ENCODE measurements at places on chromosomes 6 and 20.

GRCh38 chr20:10089871-10090587, 55.2 kb downstream of the ANKEF1 start:
- DNase-seq = no peak

- DNase-seq = peak; percentile 51
These were observed 116.5 kb upstream of the LAMP5 start for GRCh38 chr20:9397928-9398327.

DNA sequence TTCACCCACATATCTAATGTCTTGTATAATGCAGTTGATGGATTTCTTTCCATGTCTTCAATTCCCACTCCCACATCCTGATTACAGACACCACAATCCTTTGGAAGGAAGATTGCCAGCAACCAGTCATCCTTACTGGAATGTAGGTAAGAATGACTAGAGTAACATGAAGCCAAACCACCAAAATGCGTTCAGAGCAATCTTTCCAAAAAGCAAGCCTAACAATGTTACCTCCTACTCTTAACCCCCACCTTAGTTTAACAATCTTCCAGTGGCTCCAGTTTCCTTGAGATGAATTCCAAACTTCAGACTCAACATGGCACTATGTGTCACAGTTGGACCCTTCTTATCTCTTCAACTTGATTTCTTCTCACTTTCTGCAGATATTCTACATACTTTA, 685.6 kb downstream of the DOK5 start:
- no peak for DNase-seq

GRCh38 chr20:16378122-16378521, 195.1 kb downstream of the KIF16B start:
- DNase-seq = no peak

- DNase-seq = no peak
These were observed 61.1 kb upstream of the SNX9 start for GRCh38 chr6:157761926-157762325.

- peak; percentile 29 for DNase-seq
These were observed 23.6 kb downstream of the BCL2L1 start for GRCh38 chr20:31698803-31699718.

DNA sequence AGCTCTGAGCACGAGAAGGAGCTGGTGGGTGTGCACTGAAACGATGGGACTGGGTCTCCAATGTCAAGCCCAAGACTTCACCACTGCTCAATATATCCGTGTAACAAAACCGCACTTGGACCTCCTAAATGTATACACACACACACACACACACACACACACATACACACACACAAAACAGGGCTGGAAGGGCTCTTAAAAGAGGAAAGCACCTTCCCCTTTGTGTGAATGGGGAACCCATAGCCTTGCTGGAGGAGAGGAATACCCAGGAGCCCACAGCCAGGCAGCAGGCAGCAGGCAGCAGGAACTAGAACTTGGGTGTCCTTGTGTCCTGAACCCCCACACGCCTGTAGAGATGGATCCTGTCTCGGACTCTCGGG, 29.8 kb downstream of the TGM2 start:
- no peak for DNase-seq

- DNase-seq = no peak
These were observed 245 bp downstream of the SRC start for GRCh38 chr20:37346236-37346534.

DNA sequence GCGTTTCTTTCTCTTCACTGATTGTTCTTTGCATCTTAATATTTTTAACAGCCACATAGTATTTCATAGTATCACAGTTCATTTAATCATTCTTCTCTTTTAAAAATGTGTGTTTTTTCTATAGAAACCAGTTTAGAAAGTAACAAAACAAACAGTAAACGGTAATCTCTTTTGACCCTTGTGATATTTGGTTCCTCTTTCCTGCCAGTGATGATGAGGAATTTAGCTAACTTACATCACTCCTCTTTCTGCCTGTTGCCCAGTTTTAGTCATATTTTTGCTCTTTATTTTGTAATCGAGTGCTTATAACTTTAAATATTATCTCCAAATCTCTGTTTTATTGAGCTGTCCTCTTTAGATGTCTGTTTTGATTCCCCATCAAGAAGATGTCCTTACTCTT, 38.1 kb upstream of the ZBTB24 start:
- DNase-seq = no peak

DNA sequence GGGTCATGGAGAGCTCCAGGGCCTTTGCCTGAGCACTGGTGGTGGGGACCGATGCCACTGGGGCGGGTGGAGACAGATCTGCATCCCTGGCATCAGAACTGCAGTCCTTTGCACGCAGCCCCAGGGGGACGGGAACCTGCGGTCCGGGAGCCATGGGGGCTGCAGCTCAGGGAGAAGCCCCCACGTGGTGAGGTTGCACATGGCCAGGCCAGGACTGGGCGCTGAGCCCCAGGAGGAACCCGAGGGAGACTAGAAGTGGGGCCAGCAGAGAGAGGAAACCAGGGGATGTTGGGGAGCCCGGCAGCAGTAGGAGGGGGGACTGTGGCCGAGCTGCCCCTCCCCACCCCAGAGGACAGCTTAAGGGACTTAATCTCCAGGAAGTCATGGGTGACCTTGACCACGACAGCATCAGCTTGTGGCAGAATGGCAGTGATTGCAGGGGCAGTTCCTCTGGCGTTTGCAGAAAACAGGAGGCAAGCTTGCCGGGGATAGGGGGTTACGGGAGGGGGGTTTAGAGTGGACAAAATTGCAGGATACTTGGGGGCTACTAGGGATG, 18.0 kb upstream of the LSM14B start:
- no peak for DNase-seq

DNA sequence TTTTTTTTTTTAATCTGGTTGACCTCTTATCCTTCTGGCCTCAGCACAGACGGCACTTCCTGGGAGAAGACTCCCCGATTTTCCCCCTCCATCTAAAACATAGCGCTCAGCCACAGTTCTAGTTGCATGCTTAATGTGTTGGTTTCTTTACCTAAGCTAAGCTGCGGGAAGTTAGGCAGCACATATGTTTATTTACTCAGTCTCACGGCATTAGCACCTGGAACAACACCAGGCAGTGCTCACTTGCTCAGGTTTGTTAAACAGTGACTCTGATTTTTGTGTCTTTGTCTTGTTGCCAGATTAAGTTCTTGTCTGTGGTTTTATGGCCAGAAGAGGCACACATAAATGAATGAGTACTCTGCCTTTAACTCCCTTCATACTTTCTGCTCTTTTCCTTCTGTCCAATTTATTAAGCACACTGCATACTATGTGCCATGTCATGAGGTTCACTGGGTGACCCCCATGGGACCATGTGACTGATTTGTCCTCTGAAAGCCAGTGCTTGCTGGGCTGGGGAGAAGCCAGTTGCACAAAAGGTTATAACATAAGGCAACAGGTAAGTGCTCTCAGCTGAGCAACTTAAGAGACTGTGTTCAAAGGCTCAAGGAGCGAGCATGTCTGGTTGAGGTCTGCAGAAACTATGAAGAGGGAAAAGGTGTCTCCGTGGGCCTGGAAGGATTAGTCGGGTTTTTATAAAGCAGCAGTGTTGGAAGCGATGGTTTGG, 93.6 kb downstream of the RPP40 start:
- DNase-seq = no peak

DNA sequence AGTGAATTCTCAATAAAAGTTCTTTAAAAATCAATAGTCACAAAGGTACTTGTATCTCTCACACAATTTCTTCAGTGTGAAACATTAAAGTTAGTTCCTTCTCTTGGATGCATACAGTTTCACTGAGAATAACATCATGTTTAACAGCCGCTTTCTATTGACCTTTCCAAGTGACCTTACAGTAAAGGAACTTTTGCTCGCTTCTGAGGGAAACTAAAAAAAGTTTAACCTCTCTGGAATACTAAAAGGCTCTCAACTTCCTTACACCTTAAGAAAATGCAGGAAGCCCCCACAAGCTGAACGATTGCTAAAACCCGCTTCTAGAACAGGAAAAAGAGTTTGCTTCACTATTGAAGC, 1.3 kb downstream of the RRAGD start:
- DNase-seq = no peak

- no peak for DNase-seq
These were observed 406.7 kb downstream of the LMBRD1 start for GRCh38 chr6:69390125-69390524.

DNA sequence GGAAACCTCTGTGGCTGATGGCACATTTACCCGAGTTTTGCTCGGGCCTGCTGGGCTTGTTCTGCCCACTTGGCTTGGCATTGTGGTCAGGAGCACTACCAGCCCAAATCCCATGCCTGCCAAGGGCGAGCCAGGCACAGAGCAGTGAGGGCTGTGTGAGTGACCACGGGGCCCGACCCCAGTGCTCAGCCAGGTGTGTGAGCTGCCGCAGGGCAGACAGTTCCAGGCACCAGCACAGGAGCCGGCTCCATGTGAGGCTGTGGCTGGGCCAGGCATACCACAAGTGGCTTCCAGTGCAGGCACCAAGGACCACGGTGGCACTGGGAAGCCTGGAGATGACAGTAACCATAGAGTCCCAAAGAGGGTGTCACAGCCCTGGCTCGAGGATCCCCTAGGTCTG, 1225.5 kb upstream of the GJE1 start:
- no peak for DNase-seq

- no peak for DNase-seq
These were observed 157.7 kb downstream of the GJA1 start for GRCh38 chr6:121593011-121593641.

DNA sequence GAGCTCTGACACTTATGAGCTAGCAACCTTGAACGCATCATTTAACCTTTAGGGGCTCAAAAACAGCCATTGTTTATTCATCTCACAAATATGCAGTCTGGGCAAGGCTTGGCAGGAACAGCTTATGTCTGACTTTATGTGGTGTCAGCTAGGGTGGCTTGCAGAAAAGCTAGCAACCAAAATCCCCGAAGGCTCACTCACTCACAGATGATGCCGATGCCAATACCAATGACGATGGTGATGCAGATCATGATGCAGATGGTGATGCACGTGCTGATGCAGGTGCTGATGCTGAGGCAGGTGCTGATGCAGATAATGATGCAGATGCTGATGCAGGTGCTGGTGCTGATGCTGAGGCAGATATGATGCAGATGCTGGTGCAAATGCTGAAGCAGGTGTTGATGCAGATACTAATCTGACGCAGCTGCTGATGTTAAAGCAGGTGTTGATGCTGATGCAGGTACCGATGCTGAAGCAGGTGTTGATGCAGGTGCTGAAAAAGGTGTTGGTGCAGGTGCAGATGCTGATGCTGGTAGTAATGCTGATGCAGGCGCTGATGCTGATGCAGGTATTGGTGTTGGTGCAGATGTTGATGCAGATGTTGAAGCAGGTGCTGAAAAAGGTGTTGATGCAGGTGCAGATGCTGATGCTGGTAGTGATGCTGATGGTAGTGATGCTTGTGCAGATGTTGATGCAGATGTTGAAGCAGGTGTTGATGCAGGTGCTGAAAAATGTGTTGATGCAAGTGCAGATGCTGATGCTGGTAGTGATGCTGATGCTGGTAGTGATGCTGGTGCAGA, 195.6 kb downstream of the NFATC2 start:
- DNase-seq = peak; percentile 10

DNA sequence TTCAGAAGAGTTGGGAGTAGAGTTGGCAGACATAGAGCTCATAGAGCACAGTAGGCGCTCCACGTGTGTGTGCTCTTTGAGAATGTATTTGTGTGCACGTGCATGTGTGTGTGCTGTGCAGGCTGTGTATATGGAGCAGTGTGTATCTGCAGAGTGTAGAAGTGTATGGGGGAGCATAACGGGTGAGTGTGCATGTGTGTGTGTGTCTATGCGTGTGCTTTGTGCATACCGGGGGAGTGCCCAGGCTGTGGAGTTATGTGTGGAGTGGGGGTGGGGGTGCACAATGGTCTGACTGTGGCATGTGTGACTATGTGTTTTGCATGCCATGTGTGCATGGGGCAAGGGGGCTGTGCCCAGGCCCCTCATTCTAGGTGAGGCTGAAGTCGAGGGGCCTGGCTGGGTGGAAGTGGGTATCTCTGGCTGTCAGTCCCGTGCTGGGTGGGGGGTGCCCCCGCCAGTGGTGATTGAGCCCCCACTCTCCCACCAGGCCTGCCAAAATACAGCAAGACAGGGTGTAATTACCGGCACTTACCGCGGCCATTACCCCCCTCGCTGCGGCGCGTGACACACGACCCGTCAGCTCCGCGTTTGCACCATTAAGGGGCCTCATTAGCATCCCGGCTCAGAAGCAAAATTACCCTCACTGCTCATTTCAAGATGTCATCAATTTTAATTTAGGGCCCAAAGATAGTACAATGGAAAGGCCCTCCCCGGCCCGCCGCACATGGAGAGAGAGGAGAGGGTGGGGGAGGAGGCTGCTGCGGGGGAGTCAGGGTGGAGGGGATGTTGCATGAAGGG, 39.1 kb downstream of the MDFI start:
- no peak for DNase-seq

DNA sequence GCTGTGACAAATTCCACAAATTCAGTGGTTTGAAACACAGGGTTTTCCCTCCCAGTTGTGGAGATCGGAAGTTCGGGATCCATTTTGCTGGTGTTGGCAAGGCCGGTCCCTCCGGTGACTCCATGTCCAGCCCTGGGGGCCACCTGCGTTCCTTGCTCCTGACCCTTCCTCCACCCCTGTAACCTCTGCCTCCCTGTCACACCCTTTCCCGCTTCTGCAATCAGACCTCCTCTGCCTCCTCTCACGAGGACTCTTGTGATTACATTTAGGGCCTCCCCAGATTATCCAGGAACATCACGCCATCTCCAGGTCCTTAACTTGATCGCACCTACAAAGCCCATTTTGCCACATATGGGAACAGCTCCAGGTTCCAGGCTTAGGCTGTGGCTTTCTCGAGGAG, 12.5 kb downstream of the RPS6KA2 start:
- no peak for DNase-seq

DNA sequence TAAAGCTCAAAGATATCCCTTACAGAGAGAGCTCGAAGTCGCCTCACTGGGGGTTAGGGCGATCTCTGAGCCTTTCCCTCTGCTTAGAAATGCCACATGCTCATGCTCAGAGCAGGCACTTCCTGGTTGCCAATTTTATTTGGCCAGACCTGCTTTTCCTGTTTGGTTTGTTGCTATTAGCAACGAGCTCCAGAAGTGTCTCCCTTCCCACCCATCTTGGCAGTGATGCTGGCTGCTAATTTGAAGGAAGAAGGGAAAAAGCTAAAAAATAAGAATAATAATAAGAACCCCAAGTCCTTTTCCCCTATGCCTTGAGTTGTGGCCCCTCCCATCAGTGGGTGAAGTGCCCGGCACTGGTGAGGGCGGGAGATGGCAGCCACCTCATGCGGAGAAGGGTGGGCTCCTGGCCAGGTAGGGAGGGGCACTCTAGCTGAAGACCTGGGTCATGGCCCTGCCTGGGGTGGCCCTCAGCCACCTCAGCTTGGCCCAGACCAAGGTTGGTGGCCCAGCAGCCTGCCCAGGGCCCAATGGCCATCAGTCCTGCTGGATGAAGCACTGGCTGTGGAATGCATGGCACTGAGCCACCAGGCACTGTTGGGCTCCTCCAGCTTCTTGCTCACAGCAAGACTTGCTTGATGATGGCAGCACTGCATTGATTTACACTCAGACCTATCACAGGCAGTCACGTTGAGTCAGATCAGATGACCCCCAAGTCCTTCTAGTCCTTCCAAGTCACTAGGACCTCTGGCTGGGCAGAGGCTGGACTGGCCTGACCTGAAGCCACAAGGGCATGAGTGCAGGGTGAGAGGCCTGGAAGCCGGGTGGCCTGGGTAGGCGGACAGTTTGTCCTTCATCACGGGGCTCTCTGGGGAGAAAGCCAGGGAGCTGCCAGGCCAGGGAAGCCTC, 79.0 kb downstream of the SYNJ2 start:
- DNase-seq = no peak
